ENCODE measurements at places on chromosomes 3 and 15.

DNA sequence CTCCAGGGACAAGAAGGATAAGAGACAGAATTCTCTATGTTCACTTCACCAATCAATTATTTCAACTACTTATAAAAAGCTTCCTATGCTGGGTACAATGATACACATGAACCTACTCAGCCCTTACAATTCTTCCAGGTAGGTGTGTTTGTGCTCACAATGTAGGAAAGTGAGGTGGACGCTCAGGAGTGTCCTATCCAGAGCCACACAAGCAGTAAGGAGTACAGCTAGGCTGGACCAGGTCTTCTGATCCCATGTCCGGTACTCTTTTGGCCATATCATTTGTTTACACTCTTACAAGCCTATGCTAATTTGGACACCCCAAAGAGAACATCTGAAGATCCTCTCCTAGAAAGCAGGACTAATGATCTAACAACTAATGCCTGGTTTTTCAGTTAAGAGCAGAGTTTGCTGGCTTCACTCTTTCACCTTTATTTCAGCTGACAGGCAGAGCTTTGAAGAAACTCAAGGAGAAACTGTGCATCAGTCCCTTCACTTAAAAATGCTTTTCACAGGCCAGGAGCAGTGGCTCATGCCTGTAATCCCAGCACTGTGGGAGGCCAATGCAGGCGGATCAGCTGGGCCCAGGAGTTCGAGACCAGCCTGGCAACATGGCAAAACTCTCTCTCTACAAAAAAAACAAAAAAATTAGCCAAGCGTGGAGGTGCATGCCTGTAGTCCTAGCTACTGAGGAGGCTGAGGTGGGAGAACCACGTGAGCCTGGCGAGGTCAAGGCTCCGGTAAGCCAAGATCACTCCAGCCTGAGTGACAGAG, 27.5 kb downstream of the IGF2BP2 start:
- no peak for DNase-seq

DNA sequence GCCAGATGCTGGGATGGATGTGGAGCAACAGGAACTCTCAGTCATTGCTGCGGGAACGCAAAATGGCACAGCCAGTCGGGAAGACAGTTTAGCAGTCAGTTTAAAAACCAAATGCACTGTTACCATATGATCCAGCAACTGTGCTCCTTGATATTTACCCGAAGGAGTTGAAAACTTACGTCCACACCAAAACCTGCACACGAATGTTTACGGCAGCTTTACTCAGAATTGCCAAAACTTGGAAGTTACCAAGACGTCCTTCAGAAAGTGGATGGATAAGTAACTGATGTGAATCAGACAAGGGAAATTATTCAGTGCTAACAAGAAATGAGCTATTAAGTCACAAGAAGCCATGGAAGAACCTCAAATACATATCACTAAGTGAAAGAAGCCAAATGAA, 36.1 kb upstream of the SLC41A3 start:
- DNase-seq: no peak

- DNase-seq: no peak
Observed at GRCh38 chr15:69398491-69398891, 15.7 kb upstream of the KIF23 start.

GRCh38 chr15:101505610-101506337, 16.3 kb upstream of the PCSK6 start:
- no peak for DNase-seq

- no peak for DNase-seq
Observed at GRCh38 chr15:40454904-40455391, 14.2 kb downstream of the BAHD1 start.

GRCh38 chr3:63386568-63386967, 108.5 kb downstream of the SYNPR start:
- no peak for DNase-seq

- no peak for DNase-seq
Observed at GRCh38 chr3:8734908-8735307, 1.3 kb downstream of the CAV3 start.

- peak; percentile 6 for DNase-seq
Observed at GRCh38 chr3:101635345-101635744, 41.6 kb downstream of the ZBTB11 start.

DNA sequence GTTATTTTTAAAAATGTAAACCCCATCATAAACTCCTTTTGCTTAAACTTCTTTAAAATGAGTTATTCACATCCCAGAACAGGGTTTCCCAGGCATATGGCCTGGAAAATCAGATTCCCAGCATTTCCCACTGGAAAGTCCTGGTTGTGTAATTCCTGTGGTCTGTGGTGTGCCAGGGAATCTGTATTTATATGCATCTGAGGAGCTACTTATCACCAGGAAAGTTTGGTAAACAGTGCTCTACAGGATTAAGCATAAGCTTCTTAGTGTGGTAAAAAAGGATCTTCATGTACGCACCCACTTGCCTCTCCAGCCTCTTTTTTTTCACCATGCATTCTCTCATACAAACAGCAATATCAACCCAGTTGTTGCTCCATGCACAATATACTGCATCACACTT, 28.2 kb downstream of the MEIS2 start:
- no peak for DNase-seq

DNA sequence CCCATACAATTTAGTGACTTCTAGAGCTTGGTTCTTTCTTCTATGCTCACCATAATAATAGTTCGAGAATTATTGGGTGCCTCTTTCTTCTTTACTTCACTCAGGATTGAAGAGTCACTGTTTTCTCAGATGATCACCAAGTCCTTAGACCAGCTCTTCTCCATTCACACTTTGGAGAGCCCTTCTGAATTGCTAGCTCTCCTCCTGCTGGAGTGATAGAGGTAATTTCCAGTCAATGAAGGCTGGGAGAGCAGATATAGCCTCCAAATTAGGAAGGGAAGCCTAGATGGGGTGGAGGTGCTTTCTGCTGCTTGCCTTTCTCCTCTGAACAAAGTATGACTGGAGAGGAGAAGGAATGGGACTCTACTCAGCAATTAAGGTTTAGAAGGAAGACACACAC, 10.7 kb upstream of the BBX start:
- DNase-seq: no peak

GRCh38 chr15:27746401-27746955, 352.6 kb downstream of the OCA2 start:
- DNase-seq: no peak

- DNase-seq: peak; percentile 88
Observed at GRCh38 chr3:124584552-124585391, 145.5 kb upstream of the UMPS start.

- DNase-seq: no peak
Observed at GRCh38 chr15:41866263-41866703, 27.6 kb downstream of the SPTBN5 start.

GRCh38 chr15:74762791-74763150, 14.1 kb downstream of the CYP1A2 start:
- DNase-seq: no peak

DNA sequence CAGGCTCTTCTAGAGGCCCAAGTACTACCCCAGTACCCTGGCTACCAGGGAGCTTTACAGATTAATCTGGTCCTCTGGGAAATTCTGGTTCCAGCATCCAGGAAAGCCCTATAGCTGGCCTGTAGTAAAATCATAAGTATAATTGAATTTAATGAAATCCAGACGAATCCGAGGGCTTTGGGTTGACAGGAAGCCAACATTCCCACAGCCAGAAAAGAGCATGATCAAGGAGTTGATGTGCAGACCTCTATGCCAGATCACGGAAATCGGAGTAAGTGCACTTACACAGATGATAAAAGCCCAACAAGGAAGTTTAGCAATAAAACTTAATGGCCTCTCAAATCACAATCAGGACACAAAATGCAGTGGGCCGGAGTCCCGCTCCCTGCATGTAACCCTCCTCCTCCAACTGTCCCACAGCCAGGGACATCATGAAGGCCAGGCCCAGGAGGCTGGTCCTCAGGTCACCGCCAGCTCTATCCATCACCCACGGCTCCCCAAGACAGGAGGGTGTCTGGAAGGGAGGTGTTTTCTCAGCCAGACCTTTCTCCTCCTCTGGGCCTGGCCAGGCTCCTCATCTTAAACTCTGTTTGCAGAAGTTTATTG, 62.8 kb upstream of the SEC22A start:
- DNase-seq: peak; percentile 65

DNA sequence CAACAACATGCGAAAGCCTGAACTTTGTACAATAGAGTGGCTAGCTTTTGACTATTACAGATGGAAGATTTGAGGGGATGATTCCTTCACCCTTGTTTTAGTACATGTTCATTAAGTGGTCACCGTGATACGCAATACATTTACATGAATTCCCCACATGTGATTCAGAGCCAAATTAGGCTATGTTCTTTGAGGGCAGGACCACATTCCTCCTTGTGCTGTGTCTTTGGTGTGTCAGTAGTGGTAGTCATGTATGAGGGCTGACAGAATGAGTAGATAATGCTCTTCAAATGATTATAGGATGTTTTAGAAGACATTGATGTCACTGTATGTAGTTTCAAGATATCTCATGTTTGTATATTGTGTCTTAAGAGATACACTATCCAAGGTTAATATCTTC, 12.1 kb downstream of the PTPRG start:
- no peak for DNase-seq

- DNase-seq: no peak
Observed at GRCh38 chr3:107368654-107369398, 8.4 kb upstream of the CCDC54 start.

DNA sequence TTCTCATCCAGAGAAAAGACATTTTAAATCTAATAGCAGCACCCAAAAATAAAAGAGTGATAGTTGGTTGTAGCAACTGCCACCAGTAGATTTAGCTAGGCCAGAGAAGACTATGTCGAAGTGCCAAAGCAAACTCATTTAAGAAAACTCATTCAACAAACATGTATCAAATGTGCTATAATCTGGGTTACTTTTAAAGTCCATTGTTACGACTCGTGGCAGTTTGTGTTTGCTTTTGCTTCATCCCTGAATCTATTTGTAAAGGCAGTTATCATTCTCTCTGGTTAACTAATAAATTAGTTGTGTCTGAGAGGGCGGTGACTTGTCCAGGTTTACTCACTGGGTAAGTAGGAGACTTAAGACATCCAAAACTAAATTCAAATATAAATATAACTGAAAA, 159.4 kb downstream of the ZIC4 start:
- no peak for DNase-seq

- no peak for DNase-seq
Observed at GRCh38 chr15:84822653-84823281, 5.6 kb downstream of the ALPK3 start.

DNA sequence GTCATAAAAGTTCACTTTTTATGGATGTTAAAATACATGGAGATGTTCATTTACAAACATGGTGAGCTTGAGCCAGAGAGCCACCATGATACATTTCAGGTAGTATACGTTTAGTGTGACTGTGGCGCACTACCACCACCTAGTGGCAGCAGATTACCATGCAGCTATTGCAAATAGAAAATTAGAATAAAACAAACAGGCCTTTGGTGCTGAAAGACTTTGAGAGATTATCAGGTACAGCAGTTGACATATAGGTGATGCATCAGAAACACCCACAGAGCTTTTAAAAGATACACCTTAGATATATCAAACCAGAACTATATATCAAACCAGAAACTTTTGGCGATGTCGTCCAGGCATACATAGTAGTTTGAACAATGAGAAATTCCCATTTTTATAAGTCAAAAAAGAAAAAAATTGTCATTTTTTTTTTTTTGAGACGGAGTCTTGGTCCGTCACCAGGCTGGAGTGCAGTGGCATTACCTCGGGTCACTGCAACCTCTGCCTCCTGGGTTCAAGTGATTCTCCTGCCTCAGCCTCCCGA, 42.0 kb upstream of the ICE2 start:
- DNase-seq: peak; percentile 88

DNA sequence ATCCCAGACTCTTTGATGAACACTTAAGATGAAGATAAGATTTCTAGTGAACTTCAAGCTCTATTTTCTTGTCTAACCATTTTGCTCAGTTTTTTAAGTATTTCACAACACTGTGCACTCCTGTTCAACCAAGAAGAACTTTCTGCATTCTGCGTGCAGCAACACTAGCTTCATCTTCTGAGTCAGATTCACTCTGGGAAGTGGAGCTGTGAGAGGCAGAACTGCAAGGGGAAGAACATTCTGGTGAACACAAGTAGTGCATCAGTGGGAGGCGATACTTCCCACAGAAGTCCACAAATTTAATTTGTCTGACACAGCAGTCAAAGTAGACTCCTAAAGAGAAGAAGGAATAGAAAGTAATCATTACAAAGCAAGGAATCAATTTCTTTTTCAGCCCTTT, 18.1 kb downstream of the LRRC58 start:
- no peak for DNase-seq

DNA sequence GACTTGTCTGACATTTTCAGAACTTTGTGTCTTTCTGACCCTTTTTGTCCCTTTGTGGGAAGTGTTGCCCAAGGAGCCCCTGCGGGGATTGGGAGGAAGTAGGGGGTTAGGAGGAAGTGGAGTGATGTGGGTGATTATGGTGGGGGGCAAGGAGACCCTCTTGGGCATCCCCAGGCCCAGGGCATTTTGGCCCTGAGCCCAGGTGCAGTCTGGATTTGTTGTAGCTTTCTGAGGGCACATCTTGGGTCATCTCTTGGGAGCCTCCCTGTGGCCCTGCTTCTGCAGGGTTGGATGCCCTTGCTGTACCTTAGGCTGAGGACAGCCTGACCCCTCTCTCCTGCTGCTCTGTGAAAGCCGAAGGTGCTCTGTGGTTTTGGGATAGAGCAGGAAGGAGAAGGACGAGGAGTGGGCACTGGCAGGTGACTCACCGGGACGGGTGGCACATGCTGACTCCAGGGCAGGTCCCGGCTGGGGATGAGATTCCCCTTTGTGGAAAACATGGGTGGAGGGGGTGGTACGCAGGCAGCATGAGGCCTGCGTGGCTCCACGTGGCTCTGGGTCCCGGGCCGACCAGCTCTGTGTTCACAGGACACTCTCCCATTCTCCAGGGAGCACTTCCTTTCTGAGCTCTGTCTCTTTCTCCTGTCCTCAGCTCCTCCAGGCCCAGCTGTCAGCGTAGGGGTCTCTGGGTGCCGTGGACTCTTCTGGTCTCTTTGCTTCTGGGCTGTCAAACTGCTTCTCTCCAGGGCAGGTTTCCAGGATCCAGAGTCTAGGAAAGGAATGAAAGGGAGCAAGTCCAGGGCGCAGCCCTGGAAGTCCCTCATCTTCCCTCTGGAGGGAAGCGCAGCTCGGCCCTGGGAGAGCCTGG, 11.8 kb downstream of the CD276 start:
- no peak for DNase-seq

DNA sequence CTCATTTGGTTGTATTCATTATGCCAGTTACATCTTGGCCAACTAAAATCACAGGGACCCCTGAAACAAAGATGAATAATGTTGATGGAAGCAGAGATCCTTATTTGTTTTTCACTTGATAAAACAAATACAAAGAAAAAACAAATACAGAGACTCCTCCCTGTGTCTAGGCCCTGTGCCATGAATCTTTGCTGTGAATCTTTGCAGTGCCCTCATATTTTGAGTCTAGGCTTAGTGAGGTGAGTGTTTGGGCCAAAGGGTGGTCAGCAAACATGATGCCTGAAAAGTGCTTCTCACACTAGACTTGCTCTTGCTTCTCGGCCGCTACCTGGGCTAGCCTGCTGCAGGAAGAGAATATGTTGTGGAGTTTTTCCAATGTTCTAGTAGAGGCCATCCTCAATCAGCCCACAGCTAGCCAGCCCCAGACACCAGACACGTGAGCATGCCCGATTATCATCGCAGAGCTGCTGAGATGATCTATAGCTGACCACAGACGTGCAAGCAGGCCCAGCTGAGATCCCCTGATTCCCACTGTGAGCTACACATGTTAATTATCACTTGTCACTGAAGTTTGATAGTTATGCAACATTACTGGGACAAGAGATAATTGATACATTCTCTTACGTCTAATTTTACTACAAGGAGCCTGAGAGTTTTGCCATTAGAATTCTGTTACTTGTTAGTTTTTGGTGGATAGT, 191.4 kb downstream of the THRB start:
- DNase-seq: no peak

- no peak for DNase-seq
Observed at GRCh38 chr15:25982736-25983135, 119.6 kb upstream of the ATP10A start.
